Right ventricle myocardium inferior (tissue), 1 donor: ENCODE measurements at places on chromosomes 4 and X. TPM values are rescaled to one million over a fixed set of nuclear protein-coding genes. Genes with fewer than 3 reads are reported as not detected.

The SSX4B gene
- not detected for total RNA-seq

GRCh38 chr4:55440786-55441185 lies 45.0 kb downstream of the TMEM165 start:
- DNase-seq = no peak

- no peak for DNase-seq
These were observed 25.4 kb upstream of the GNRHR start for GRCh38 chr4:67779631-67780030.

GRCh38 chr4:3819210-3819919 lies 53.2 kb downstream of the ADRA2C start:
- peak; percentile 30 for DNase-seq

GRCh38 chr4:8198906-8199593 lies at the start of gene SH3TC1:
Gene SH3TC1, plus strand, starts transcription at chr4:8199290. Its CDS starts 5,905 bp downstream, at chr4:8205195.
- DNase-seq = peak; percentile 95

- DNase-seq = no peak
These were observed 35.2 kb upstream of the ZNF518B start for GRCh38 chr4:10492464-10492863.

The PLAC1 gene
- not detected for total RNA-seq

The CTAG2 gene
- total RNA-seq = not detected

The PASD1 gene
- total RNA-seq = not detected

DNA sequence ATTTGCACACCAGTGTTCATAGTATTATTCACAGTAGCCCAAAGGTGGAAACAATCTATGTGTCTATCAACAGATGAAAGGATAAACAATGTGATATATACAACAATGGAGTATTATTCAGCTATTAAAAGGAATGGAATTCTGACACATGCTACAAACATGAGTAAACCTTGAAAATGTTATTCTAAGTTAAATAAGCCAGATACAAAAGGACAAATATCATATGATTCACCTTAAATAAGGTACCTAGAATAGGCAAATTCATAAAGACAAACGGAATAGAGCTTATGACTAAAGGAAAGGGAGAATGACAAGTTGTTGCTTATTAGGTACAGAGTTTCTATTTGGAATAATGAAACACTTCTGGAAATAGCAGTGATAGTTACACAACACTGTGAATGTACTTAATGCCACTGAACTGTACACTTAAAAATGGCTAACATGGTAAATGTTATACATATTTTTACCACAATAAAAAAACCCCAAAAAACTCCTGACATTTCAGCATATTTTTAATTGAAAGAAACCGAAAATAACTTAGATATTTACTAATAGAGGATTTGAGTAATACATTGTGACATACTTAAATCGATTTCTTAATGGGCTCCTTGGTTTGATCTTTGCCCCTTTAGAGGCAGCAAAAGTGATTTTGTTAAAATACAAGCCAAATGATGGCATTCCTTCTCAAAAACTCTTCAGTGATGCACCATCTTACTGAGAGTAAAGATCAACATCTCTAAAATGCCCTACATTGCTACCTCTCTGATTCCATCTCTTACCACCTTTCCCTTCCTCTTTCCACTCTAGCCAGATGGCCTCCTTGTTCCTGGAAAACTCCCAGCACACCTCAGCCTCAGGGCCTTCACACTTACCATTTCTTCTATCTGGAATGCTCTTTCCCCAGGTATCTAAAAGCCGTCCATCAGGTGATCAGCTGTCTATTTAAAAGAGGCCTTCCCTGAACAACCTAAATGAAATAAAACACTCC lies 8.6 kb upstream of the CYP2U1 start:
- DNase-seq = no peak

- no peak for DNase-seq
These were observed 2.5 kb downstream of the PABPC1L2A start for GRCh38 chrX:73076838-73077237.

The GPM6B gene
- total RNA-seq = 5.1 TPM

The RIPPLY1 gene
- total RNA-seq = not detected

DNA sequence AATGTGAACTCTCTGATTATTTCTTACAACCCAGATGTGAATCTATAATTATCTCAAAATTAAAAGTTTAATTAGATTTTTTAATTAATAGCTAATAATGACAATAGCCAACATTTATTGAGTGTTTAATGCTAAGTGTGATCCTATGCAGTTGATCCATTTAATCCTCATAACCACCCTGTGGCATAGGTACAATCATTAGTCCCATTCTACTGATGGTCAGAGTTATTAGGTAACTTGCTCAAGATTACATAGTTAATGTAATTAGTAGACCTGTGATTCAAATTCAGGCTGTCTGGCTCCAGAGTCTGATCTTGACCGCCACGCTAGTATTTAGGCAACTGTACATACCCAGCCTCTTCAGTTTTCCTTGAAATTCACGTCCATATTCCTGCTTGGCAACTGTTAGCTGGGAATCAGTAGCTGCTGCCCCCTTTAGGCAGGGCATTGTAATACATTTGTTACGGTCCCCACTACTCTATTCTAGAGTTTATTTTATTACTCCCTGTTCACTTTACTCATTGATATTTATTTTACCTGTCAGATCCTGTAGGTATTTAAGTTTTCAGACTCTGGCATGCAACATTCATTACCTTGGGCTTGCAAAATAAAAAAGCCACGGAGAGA lies 20.6 kb upstream of the TEC start:
- no peak for DNase-seq

The FREM3 gene
- not detected for total RNA-seq

GRCh38 chr4:48266781-48267180 lies 2.9 kb downstream of the TEC start:
- no peak for DNase-seq

The FRMPD3 gene
- total RNA-seq = not detected

- DNase-seq = no peak
These were observed 5.2 kb downstream of the NLRP2B start for GRCh38 chrX:57674861-57675260.

The UGT2B28 gene
- not detected for total RNA-seq

DNA sequence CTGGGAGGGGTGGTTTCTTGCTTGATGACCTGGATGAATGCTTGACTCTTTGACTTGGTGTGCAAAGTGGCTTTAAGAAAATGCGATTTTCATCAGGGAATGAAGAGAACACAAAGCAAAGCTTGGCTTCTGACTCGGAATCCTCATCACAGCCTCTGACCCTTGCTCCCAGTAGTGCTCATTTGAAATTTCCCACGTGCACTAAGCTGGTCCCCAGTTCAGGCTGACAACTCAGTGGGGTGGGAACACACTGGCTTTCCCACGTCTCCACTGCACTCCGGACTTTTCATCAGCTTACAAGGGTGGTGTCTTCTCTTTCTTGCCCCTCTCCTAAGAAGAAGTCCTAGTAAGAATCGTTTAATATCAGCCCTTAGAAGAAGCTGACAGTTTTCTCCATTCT lies 53.3 kb downstream of the HCCS start:
- DNase-seq = no peak

DNA sequence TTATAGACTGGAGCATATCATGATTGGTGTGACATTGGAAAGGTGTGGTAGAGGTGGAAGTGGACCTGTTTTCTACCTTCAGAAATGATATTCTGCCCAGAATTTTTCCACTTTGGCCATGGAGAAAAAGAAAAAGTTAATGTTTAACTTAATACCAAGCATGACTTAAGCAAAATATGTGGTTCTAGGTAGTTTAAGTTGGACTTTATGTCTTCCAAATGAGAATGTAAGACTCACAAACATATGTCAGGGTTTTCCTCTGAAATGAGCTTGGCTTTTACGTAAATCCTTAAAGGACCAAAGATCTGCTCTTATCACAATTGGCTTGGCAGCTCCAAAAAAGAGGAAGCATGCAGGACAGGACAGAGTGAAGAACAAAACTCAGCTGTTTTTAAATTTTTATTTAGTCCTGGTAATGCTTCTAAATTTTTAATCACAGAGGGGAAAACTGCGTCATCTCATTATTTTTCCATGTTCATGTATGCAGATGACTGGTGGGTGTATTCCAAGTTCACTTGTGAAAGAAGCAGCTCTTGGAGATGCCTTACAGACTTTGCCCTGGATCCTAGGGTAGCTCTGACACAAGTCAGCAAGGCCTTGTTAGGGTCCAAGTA lies 98.2 kb downstream of the ANK2 start:
- DNase-seq = no peak

The PROM1 gene
- 3.5 TPM for total RNA-seq

DNA sequence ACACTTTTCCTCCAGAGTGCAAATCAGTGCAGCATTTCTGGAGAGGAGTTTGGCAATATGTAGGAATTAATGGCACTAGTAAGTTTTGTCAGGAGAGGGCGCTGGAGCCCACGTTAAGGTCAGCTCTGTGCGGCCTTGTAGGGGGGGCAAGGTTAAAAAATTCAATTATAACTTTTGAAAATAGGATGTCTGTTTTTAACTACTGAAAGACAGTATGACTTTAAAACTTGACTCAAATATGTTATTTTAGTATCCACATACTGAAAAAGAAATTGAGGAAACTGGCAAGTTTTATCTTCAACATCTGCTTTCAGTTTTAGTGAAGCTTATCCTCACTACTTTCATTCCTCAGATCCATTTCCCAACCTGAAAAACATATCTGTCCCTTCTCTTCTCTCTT lies 30.9 kb upstream of the HSD17B13 start:
- DNase-seq = no peak

DNA sequence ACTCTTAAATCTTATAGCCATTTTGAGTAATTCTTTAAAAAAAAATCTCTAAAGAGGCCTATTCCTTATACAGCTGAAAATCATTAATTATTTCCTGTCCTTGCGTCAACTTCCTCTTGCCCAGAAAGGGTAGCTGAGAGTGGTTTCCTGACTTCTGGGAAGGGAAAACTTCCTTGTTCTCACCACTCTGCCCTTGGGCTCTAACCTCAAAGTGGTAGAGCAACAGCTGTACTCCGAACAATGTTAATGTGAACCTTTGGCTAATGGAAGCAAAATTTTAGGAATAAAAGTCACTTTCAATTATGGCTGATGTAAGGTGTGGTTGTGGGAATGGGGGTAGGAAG lies 15.3 kb downstream of the KLHL2 start:
- DNase-seq = no peak

GRCh38 chr4:36187723-36188333 lies 56.5 kb downstream of the ARAP2 start:
- DNase-seq = no peak

- DNase-seq = no peak
These were observed 51.5 kb upstream of the AMELX start for GRCh38 chrX:11241720-11242119.

GRCh38 chr4:179666226-179666625 lies 2224.0 kb upstream of the AGA start:
- no peak for DNase-seq

DNA sequence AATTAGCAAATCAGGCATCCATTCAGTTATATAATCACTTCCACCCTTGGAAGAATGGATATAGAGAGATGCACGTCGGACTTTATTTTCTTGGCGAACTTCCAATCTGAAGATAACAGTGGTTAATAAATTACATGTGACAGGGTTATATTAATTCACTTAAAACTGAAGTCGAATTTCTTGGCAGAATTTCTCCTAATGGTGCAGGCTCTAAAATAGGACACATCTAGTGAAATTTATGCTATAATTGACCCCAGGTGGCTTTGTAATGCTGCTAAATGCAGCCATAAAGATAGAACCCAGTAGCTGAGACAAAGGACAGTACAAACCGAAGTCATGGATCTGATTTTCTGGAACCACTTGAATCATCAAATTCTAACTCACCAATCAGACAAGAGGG lies 20.8 kb upstream of the SLC10A4 start:
- DNase-seq = no peak

GRCh38 chrX:115940888-115941332 lies 229.6 kb upstream of the AGTR2 start:
- no peak for DNase-seq

DNA sequence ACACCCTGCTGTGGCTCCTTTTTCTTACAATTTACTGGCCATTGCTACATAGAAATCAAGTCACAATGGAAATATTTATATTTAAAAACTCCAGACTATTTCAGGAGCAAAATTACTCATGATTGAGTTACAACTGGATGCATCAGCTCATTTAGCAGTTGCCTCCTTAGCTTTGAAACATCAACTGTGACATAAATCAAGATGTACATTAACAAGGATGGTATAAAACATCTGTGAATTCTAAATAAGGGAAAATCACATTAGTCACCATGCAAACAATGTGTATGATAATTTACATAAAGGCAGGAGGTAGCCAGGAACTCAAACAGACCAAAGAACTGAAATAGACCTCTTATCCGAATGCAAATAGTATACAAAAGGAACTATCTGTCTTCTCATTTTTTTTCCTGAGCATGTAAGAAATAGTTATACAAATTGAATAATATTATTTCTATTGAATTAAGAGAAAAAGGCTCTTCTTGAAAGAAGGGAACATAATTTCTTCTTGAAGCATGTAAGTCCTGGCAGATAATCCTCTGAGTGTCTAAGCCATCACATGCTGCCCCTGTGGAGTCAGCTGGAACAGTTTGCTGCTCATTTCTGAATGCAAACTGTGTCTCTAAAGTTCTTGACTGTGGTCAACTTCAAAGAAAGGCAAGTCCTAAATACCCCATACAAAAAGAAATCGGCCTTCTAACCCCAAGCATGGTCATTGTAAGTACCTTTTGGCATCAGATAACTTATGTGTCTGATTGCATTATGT lies 151.2 kb downstream of the NAA11 start:
- DNase-seq = no peak
